ENCODE measurements at places on chromosomes 3 and 15.
A peak's percentile ranks its signal among the peaks of the same experiment; 100 is the strongest.

DNA sequence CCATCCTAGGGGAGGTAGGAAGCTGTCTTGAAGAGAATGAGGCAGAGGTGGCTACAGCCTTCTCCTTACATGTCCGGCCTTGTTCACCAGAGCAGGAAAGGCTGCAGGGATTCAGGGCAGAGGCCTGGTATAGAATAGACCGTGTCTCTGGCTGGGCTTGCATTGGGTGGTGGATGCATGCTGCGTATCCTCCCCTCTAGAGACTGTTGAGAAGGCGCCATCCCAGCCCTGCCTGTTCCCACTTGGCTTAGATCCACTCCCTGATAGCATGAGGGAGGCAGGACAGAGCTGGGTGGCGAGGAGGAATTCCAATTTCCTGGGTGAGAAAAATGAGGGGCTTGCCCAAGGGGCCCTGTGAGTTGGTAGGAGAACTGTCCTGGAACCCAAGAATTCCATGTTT lies 57.5 kb downstream of the CORO2B start:
- no peak for DNase-seq

DNA sequence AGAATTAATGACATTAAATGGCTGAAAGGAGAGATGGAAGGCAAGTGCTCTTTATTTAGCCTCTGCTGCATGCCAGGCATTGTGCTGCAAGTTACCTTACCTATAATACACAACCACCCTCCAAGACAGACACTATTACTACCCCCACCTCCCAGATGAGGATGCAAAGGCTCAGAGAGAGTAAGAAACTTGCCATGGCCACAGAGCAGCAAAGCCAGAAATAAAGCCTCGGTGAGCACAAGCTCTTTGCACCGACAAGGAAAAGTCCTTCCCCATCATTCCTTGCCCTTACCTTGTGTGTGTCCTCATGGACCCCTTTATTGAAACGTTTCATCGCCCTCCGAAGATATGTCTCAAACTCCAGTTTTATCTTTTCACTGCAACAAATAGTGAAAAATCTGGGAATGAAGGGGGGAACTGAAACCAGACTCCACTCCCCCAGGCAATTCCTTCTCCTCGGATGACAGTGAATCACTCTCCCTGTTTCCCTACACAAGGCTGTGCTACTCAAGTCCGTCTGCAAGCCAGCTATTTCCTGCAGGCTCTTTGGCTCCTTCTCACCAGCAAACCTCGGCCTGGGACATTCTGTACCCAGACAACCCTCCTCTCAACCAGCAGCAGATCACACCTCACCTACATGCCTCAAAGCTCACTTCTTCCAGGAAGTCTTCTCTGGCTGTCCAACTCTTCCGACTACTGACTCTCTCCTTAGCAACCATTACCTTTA lies 11.4 kb downstream of the XPC start:
- peak; percentile 74 for DNase-seq

DNA sequence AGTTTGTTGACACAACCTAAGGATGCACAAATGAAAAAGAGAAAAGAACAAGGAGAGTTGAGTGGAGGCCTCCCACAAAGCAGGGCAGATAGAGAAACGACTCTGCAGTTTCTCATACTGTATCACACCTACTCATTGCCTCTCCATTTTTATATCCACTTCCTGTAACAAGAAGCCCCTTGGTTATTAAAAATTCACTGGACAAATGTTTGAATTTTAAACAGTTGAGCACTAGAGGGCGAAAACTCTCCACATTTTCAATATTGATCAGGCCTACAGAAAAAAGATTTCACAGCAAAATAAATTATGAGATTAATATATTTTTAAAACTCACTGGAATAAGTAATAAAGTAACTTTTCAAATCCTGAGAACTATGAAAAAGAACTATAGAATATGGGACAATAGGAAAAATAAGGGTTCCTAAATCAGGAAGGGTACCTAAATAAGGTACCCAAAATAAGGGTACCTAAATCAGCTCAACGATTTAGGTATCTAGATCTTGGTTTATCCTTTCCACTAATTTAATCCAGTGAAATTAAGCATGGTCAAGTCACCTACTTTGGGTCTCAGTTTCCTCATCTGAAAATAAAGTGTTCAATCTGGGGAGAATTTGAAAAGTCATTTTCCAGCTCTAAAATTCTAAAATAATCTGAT lies 47.0 kb upstream of the PPIB start:
- DNase-seq: peak; percentile 68

DNA sequence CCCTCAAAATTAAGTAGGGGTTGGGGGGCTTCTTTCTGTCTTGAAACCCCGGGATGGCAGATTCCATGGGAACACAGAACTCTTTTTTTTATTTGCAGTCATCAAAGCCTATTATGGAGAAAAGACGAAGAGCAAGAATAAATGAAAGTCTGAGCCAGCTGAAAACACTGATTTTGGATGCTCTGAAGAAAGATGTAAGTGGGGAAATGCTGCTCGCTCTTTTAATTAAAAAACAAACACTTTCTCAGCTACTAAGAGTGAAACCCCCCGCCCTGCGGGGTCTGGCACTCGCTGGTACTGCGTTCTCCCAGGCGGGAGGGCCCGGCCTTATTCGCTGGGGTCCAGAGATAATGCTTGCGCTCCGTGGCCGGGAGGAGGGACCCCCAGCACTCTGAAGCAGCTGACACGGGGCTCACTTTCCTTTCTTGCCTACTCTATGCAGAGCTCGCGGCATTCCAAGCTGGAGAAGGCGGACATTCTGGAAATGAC lies 615 bp downstream of the HES1 start:
- no peak for DNase-seq

DNA sequence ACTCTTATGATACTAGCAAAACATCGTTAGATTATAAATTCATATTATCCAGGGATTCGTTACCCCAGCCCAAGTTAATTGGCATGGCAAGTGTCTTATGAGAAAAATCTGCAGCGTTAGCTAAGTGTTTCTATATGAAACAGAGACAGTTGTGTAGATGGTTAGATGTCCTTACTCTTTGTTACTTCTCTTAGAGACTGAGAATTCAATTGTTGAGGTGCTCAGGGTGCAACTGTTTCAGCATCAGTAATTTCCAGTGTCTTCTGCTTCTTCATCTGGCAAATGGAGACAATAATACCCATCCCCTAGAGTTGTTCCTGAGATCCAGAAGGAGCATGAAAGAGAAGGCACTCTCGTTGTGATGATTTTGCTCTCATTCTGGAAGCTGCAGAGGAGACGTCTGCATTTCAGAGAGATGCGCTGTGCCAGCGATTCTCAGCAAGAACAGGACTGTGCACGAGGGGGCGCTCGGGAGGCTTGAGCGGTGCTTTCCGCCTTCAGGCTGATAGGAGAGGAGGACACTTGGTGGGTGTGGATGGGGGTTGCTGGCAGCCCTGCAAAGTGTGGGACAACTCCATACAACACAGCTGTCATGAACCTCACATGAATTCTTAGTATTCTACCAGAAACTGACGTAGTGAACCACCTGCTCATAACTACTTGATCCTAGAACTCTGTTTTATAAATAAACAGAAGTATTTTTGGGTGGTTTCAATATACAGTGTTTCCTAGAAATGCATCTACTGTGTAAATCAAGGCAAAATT lies 39.7 kb upstream of the SPSB4 start:
- DNase-seq: peak; percentile 71

DNA sequence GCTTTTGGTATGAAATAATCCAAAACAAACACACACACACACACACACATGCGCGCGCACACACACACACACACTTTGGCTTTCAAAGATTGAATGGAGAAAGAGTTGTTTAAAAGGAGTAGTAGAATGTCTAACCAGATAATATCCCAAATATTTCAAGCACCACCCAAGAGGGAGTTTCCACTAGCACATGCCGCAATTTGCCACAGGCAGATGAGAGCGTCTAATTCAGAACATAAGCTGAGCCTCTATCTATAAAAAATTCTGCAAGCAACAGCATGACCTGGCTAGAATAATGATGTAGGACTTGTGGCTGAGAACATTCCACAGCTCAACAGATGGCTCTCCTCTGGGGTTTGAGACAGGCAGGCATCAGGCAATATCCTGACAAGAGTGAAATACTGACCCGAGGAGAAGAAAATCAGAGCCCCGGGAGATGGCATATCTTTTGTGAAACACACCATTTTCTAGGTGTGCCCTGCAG lies 302.5 kb upstream of the GADL1 start:
- no peak for DNase-seq

GRCh38 chr15:38073178-38073946 lies 138.9 kb downstream of the TMCO5A start:
- peak; percentile 61 for DNase-seq
